ENCODE measurements at places on chromosomes 2 and 18.
A peak's percentile ranks its signal among the peaks of the same experiment; 100 is the strongest.

- DNase-seq, result no peak
These were observed 81.3 kb downstream of the VWC2L start for GRCh38 chr2:214492152-214492551.

DNA sequence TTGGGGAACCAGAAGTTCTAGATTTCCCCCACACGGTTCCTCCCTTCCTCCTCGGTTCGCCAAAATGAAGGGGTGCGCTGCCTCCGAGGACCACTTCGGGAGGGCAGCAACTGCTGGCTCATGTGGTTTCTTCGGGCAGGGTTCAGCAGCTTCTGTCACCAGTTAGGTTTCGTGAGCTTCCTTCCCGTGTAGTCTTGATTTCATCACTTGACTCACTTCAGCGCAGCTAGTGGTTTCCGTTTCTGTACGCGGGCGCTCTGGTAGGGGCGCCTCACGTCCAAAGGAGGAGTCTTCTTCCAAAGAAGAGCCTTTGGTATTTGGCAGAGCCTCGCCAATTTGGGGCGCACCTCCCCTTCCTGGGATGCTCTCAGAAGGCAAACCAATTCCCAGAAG lies 485 bp upstream of the GALNT3 start:
- DNase-seq, result no peak

DNA sequence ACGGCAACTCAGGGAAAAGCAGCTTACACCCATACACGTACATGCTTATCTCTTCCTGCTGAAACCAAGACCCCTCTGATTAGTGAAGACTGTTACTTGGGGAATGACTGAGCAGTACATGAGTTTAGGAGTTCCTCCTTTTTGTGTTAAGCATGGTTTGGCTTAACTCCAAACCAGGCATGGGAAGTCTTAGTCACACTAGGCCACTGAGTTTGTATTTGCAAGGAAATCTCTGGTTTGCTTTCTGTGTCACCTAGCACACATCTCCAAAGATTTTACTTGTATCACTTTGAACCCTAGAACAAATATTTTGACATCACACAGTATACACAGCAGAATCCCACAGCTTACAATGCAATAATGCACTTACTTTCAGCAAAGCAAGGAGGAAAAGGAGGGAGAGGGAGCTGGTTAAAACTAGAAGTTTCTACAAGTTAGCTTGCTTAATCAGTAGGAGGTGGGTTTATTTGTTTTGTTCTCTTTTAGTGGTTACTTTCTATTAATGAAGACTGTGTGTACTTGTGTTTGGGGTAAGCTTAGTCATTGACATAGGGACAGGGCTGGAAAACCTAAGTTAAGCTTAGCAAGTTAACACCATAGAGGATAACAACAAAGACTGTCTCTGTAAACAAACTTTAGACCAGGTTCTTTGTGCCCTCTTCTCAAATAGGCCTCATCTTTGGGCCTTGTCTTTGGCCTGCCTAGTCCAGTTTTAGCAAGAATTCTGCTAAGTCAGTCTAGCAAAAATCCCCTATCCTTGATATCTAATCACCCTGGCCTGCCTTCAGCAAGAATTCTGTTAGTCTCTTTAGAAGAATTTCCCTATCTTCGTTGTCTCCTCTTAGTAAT lies 219.4 kb downstream of the MREG start:
- DNase-seq, result peak; percentile 98

GRCh38 chr2:203918264-203918663 lies 18.3 kb upstream of the ICOS start:
- DNase-seq, result no peak

DNA sequence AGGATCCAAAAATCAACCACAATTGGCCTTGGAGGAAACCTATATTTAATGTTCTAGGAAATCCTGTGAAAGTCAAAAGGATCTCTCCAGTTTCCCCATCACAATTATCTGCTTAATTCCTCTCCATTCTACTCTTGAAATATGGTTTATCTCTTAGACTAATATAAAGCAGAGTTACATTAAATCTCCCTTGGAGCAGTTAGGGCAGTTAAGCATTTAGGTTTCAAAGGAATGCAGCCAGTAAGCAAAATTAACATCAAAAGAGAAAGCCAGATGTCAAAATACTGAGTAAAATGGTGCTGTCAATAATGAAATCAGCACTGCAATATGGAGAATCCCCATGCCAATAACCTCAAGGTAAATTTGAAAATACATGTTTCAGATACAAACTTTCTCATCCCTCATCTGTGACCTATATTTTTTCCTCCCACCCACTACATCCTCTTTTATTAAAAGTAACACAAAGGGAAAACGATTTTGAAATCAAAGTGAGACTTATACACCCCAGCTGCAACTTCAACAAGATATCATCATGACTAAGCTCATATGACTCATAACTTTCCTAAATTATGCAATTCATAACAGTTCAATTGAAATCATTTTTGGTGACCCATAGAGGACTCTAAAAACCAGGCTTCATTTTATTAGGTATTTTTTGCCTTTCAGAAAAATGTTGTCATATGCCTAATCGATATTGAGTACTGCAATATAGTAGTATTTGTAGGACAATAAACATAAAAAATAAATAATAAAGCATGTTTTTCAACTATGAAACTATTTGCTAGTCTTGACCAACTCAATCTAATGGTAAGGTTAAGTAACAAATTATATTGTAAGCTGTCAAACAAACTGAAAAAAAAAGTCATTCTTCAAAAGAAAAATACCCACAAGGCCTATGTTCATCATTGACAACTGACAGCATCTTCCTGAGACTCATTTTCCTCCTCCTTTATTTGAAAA lies 3.1 kb downstream of the ADAM17 start:
- DNase-seq, result peak; percentile 70

GRCh38 chr2:97761192-97761591 lies 47.8 kb downstream of the ZAP70 start:
- no peak for DNase-seq

GRCh38 chr2:149892563-149892962 lies 305.0 kb upstream of the MMADHC start:
- DNase-seq, result no peak

GRCh38 chr2:115369400-115369799 lies 927.0 kb downstream of the DPP10 start:
- no peak for DNase-seq

DNA sequence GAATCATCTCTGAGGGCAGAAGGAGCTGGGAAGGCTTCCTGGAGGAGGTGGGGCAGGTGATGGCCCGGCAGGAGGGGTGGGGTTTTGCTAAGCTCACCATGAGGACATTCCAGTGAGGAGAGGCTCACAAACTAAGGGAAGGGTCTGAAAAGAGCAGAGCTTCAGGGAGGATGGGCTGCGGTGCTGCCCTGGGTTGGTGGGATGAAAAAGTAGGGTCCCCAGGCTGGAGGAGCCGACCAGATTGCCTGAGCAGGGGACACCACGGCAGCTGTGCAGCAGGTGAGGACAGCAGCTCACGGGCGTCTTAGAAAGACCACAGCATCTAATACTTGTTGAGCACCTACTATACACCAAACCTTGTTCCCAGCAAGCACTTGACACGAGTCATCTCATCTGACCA lies 82.2 kb downstream of the DYSF start:
- DNase-seq, result no peak

DNA sequence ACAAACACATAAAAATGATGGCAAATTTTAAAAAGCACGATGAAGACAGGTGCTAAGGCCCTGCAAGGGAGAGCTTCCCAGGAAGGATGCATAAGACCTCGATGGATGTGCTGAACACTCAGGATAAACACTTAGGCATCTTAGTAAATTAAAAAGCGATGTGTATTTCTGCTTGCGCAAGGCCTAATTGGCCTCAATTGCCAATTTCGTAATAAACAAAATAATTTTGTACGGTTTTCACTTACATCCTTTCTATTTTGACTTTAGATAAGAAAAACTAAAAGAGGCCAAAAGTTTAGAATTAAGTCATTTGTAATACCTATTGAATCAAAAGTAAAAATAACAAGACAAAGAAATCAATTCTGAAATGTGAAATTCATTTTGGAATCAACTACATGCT lies 189.1 kb downstream of the TCF4 start:
- DNase-seq, result no peak

DNA sequence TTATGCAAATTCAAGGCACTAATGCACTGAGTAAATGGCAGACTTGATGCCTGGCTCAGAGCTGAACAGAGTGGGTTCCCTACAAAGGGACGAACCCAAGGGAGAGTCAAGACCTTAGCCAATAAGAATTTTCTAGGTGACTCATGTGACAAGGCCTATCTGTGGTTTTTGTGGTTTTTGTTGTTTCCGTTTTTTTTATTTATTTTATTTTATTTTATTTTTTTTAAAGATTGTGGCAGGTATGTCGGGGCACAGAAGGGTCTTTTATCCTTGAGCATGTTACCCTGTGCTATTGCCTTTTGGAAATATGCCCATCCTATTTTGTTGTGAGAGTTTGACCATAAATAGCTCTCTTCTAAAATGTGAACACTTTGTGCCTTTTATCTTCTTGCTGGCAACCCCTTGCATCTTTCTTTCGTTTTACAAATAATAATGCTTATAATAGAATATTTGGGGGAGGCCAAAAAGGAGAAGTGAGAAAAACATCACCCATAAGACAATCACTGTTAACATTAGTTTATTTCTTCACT lies 113.4 kb upstream of the AQP4 start:
- no peak for DNase-seq

DNA sequence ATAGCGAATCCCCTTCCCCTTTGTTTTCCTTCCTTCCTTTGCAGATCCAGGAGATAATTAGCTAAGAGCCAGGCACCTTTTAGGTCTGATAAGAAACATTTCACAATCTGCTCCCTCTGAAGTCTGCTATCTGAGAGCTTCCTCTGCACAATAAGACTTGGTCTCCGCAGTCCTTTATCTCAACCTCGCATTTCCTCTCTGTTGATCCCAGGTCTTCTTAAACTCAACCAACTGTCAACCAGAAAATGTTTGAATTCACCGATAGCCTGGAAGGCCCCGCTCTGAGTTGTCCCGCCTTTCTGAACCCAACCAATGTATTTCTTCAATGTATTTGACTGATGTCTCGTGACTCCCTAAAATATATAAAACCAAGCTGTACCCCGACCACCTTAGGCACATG lies 78.4 kb upstream of the CTDP1 start:
- no peak for DNase-seq

- peak; percentile 47 for DNase-seq
These were observed 4.5 kb upstream of the MAP3K2 start for GRCh38 chr2:127392133-127392827.

DNA sequence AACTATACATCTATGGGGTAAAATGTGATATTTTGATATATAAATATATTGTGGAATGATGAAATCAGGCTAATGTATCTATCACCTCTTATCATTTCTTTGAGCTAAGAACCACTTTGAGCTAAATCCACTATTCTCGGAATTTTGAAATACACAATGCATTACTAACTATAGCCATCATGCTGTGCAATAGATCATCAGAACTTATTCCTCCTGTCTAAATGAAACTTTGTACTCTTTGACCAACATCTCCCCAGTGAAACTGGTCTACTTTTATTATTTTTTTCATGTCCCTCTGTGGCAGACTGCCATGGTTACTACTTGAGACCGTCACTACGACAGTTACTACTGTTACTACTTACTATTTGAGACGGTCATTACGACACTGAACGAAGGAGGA lies 11.4 kb downstream of the PECR start:
- DNase-seq, result no peak

DNA sequence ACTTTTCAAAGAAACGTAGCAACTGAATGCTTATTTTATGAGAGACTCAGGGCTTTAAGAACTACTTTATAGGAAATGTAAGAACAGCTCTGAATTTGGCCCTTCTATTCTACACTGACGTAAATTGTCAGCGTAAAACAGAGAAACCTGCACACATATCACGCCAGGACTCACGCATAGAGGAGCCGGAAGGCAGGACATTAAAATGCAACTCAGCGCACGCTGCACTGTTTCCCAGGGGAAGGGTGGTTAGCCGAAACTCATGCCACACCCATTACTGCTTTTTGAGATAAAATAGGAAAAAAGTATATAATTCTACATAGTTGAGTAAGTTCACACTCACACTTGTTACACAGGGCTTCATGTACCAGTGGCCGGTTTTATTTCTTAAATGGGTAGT lies 7.4 kb downstream of the TUBB6 start:
- no peak for DNase-seq

- no peak for DNase-seq
These were observed 125.8 kb downstream of the GALNT14 start for GRCh38 chr2:31012406-31012805.

- peak; percentile 54 for DNase-seq
These were observed 113.7 kb upstream of the ZFP36L2 start for GRCh38 chr2:43340066-43340465.
